ENCODE measurements at places on chromosomes 5 and 9.

DNA sequence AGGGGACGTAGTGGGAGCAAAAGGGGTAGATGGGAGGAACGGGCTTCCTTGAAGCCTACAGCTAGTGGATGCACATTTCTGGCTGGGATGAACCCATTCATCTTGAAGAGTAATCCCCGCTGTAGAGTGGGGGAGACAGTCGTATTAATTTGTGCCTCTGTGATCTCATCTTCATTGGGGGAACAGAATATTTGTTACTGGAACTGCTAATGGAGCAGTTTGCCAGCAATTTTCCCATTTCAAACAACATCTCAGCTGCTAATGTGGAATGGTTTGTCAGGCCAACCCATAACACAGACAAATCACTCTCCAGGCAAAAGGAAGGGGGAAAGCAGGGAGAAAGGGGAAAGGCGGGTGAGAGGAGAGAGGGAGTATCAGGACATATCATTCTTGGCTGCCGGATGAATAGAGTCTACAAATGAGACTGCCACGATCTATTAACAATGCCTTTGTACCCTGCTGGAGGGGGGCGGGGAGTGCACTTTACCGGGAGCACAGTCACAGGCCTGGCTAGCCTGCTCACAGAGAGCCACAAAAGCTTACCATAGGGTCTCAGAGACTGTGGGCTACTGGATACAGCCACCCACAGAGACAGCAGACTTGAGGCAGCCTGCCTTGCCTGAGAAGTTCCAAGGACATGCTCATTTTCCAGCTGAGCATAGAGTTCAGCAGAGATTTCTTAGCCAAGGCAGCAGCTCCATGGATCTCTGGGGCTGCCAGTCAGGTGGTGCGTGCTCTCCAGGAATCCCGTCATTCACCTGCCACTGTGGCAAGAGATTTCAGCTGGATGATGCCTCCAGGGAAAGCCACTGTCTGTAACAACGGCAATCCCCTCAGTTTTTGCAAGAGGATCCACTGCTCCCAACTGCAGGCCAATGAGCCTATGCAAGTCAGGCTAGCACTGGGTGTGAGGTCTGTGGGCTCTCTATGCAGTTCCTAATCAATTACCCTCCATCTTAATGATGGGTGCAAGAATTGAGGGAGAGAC is 217.7 kb upstream of the PANK3 start:
- no peak for DNase-seq

GRCh38 chr5:56314529-56314928 is 81.4 kb upstream of the ANKRD55 start:
- no peak for DNase-seq

- DNase-seq = no peak
These were observed 24.0 kb downstream of the CSF1R start for GRCh38 chr5:150062216-150062922.

GRCh38 chr5:163718272-163718671 is 212.9 kb downstream of the MAT2B start:
- no peak for DNase-seq

- DNase-seq = peak; percentile 87
These were observed 10.7 kb downstream of the IL4 start for GRCh38 chr5:132684491-132684890.

GRCh38 chr9:89145097-89145496 is 33.5 kb downstream of the SHC3 start:
- no peak for DNase-seq

DNA sequence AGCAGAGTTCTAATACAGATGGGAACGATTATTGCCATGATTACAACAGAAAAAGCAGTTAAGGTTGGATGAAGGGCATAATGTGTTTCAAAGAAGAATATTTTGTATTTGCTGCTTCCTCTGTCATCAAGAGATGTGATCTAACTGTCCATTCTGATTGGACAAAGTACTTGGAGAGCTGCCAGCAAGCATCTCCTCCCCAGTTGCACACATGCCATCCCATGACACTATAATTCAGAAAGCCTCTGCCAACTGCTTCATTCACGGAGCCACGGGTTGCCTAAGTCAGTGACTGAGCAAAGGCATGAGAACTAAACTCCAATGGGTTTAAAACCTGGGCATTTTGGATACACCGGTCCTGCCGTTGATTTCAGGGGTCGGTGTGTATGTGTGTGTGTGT is 253.8 kb downstream of the CRB2 start:
- peak; percentile 29 for DNase-seq

DNA sequence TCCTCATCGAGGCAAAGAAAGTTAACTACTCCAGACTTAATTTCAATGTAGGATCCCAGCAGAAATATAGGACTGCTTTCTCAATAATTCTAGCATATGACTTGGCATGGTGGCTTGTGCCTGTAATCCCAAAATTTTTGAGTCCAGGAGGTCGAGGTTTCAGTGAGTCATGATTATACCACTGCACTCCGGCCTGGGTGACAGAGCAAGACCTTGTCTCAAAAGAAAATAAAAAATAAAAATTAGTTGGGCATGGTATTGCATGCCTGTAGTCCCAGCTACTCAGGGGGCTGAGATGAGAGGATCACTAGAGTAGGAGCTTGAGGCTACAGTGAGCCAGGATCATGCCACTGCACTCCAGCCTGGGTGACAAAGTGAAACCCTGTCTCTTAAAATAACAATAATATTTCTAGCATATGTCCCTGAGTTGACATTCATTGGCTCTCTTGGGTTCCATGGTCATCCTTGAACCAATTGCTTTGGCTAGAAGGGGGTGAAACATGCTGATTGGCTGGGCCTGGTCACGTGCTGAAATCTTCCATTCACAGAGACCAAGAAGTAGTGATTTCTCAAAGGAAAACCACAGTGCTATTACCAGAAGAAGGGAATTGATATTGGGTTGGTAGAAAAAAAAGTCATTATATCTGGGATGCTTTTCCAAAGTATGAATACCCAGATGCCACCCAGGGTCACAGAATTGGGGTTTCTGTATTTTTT is 31.6 kb upstream of the GARNL3 start:
- no peak for DNase-seq

GRCh38 chr5:139696894-139697658 is 48.9 kb downstream of the CXXC5 start:
- DNase-seq = peak; percentile 83

GRCh38 chr5:83551821-83552220 is 80.3 kb downstream of the VCAN start:
- DNase-seq = no peak

- DNase-seq = no peak
These were observed 23.5 kb upstream of the ATG10 start for GRCh38 chr5:81948349-81948748.

DNA sequence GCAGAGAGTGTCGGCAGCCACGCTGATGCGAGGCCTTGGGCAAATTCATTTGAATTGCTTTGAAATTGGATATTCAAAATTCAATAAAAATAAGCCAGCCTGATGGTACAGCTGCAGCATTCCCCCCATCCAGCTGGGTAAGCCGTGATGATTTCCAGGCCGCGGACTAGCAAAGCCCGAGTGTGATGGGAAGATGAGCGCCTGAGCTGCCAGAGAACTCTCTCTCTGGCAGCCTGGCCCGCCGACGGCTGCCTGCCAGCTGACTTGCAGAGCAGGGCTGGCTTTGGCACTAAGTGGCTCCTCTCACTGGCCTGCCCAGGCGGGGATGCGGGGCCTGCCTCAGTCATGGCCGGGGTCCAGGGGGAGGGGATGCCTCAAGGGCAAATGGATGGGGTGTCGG is 268.3 kb upstream of the WWC1 start:
- no peak for DNase-seq

Measured in hematopoietic multipotent progenitor cell treated with erythropoietin and hydrocortisone succinate and interleukin-3 and kit ligand, for 6 days (in vitro differentiated cells).